ENCODE measurements at places on chromosomes 4 and X.
A peak's percentile ranks its signal among the peaks of the same experiment; 100 is the strongest.

- no peak for DNase-seq
These were observed 21.5 kb downstream of the HHIP start for GRCh38 chr4:144667500-144667899.

GRCh38 chr4:139838811-139839210 is 173.2 kb downstream of the MGST2 start:
- no peak for DNase-seq

DNA sequence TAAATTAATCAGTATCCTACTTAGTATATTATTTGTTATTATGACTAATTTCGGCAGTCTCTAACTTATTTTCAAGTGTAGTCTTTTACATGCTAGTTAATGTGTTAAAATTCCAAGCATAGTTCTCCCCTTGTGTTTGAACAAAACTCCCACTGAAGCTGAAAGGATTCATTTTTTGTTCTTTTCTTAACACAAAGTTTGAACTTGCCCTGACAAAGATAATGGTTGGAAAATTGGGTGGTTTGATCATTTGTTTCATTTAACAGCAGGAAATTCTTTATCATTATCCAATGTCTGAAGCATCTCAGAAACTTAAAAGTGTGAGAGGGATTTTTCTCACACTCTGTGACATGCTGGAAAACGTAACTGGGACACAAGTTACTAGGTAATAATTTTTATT is 36.0 kb downstream of the INTU start:
- DNase-seq: no peak

GRCh38 chrX:13068651-13069050 is 24.2 kb upstream of the FAM9C start:
- no peak for DNase-seq

DNA sequence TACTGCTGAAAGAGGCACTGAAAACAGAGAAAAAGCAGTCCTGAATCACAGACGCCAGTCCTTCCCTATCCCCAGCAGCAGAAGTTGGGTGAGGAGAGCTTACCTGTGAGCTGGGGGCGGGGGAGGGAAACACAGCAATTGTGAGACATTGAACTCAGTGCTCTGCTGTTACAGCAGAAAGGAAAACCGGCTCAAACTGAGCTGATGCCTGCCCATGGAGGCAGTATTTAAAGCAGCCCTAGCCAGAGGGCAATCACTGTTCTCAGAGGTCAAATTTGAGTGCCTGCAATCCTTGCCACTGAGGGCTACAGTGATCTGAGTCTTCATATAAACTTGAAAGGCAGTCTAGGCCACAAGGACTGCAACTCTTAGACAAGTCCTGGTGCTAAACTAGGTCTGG is 220.7 kb downstream of the GRXCR1 start:
- no peak for DNase-seq

GRCh38 chr4:35164063-35164462 is 1080.3 kb downstream of the ARAP2 start:
- no peak for DNase-seq

DNA sequence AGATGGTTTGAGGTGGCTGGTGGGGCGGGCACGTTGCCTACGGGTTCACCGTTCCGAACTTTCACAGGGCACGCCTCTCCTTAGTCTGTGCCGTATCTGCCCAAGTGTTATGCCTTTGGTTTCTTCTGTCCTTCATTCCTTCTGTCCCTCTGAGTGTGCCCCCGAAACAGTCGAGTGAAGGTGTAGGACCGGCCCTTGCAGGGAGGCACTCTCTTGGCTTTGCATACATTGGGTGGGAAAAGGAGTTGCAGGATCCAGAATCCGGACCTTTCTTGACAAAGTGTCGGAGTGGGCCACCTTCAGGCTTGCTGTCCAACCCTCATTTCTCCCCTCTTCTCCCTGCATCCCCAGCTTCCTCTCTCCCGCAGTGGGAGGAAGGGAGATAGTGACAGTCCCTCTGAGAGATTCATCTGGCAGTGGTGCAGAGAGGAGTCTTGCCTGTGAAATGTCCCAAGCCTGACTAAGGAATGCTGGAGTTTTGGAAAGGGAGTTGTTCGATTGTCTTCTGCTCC is 569 bp downstream of the ARFIP1 start:
- no peak for DNase-seq

GRCh38 chr4:15961781-15962510 is 1.0 kb downstream of the FGFBP2 start:
- no peak for DNase-seq

GRCh38 chrX:38999967-39000745 is 198.9 kb downstream of the MID1IP1 start:
- DNase-seq: no peak

DNA sequence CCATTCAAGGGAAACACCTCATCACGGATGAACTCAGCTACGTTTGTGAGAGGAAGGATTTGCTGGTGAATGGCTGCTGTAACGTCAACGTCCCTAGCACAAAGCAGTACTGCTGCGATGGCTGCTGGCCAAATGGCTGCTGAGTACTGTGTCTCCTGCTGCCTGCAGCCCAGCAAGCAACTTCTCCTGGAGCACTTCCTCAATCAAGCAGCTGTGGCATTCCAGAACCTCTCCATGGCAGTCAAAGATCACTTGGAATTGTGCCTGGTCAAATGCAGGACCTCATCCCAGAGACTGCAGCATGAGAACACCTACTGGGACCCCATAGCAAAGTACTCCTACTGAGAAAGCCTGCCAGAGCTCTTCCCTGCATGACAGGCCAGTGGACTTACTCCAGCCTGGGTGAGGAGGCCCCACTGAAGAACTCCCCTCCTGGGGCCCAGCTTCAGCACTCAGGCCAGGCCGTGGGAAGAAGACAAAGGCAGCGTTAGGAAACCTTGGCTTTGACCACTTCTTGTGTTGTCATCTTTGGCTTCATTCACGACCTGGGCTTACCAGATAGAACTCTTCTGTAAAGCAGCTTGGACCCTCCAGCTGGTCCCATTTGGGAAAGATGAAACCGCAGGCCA is 244.3 kb downstream of the RBMX2 start:
- DNase-seq: no peak

GRCh38 chr4:57614257-57614932 is 504.2 kb upstream of the IGFBP7 start:
- DNase-seq: no peak

- no peak for DNase-seq
These were observed 217.3 kb downstream of the MID1IP1 start for GRCh38 chrX:39018541-39018940.

DNA sequence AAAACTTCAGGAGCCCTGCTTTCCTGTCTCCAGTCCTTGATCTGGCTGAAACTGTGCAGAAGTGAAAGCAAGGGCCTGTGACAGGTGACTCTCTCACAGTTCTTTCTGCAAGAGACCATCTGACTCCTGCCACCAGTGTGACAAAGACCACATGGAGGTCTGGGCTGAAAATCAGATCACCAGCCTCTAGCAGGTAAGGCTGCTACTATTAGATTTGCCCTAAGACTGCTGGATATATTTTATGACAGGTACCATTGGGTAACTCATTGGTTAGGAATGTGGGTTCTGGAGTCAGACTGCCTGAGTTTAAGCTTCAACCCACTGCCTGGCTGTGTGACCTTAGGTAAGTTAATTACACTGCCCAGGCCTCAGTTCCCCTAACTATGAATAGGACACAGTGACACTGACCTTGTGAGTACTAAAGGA is 163.3 kb upstream of the SLC7A11 start:
- no peak for DNase-seq

DNA sequence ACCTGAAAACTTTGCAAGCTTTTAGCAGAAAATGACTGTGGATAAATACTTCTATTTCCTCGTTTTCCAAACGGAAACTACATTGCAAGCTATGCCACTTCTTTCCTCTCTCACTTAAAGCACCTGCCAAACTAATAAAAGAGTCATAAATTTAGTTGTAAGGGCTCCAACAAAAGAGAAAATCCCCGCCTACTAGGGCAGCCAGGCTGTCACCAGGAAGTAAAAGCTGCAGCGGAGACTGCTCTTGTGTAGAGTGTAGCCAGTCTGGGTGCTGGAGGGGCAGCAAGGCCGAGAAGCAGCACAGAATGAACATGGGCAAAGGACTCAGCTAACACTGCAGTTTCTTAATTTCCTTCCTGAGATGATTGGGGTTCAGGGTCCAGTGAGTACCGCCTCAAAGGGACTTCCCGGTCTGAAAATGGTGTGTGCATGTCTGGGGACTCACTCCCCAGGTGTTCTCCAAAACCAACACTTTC is 89.3 kb upstream of the MAML3 start:
- DNase-seq: peak; percentile 88

GRCh38 chr4:15373363-15373762 is 54.5 kb upstream of the C1QTNF7 start:
- DNase-seq: no peak

GRCh38 chr4:128861856-128862518 is 52.5 kb downstream of the JADE1 start:
- no peak for DNase-seq

DNA sequence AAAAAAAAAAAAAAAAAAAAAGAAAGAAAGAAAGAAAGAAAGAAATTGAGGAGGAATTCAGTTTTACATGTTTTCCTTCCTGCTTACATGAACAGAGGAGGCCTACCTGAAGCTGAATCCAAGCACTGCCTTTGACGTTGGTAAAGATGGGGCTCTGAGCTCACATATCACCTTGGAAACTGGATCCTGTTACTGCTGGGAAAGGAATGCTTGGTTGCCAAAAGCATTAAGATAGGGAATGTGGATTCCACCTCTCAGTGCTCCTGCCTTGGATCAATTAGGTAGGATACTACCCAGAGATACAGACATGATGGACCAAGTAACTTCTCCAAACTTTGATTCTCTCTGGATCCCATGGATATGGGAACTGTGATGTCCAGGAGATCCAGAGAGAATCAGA is 50.6 kb downstream of the NHS start:
- no peak for DNase-seq

- DNase-seq: no peak
These were observed 1.0 kb downstream of the NOA1 start for GRCh38 chr4:56976283-56976836.

DNA sequence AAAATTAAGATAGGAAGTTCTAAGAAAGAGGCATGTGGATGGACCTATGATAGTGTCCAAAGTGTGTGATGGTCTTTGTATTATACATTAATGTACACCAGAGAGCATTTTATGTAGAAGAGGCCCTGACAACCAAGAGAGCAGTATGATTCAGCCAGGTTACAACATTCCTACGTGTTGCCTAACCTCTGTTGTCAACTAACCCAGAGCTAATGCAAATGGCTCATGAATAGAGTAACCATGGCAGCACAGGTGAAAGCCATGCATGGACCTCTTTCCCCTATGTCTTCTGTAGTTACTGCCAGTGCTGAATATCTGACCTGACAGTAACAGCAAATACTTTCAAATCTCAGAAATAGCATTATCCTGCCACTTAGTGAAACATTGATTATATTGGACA is 255.6 kb downstream of the NDST4 start:
- no peak for DNase-seq

- DNase-seq: no peak
These were observed 24.4 kb upstream of the SLC25A43 start for GRCh38 chrX:119374736-119375135.

- no peak for DNase-seq
These were observed 10.4 kb upstream of the PPP3CA start for GRCh38 chr4:101357751-101358150.

- no peak for DNase-seq
These were observed 84.9 kb downstream of the BCOR start for GRCh38 chrX:40012868-40013265.

GRCh38 chr4:84401701-84402306 is 97.3 kb downstream of the NKX6-1 start:
- DNase-seq: peak; percentile 59

DNA sequence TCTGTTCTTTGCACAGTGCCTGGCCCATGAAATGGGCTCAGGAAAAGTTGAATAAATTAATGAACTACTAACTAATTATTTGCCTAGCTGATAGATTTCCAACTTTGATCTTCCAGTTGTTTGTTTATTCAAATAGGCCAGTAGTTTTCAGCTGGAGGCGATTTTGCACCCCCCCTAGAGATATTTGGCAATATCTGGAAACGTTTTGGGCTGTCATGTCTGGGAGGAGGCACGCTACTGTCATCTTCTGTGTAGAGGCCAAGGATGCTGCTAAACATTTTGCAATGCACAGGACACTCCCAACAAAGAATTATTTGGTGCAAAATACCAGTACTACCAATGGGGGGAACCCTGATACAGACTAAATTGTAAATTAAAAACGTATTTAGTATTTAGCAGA is 81.9 kb downstream of the VCX2 start:
- DNase-seq: no peak

DNA sequence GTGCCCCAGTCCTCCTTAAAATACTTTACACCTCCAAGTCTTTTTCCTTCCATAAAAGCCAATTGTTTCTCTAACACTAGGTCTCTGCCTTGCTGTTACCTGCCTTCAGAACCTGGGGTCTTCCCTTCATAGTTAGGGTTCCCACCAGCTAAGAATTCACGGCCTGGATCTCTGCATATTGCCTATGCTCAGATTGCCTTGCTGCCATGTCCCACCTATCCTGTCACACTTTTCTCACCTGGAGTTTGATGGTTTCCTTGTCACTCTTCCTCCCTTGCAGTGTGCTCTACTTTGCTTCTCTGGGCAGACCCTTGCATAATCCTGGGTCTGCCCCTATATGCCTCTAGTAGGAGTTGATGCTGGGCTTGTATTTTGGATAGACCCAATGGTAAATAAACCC is 36.6 kb upstream of the TMPRSS11E start:
- no peak for DNase-seq

- no peak for DNase-seq
These were observed 167.4 kb upstream of the FAM47A start for GRCh38 chrX:34299451-34299967.

DNA sequence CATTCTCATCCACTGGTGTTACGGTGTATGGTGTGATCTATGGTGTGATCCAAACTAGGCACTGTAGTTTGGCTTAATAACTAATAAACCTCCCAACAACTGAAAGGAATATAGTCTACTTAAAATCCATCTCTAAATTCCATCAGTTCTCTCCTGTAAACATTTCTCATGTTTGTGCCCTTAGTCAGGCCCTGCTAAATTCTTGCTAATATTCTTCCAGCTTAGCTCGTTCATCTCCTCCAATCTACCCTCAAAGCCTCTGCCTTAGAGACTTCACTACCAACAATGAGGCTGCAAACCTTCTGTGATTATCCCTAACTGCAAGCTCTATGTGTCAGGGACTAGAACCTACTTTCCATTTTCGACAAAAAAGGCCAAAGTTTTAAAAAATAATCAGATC is 28.1 kb downstream of the ZAR1 start:
- DNase-seq: no peak

DNA sequence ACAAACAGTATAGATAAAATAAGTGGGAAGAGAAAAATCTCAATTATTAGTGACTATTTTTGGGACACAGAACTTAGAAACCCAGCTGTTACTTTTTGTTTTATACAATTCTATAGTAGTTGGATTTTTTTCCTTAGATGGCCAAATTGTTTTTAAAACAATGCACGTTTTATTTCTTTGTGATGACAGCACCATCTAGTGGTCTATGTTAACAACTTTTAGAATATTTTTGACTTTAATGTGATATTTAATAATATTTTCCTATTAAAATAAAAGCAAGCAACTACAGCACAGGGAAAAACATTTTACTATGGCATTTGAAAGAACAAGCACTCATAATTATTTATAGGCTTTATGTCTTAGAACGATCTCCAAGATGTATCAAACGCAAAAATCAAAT is 5.6 kb upstream of the SMIM31 start:
- no peak for DNase-seq

- no peak for DNase-seq
These were observed 20.2 kb downstream of the PIGG start for GRCh38 chr4:519203-519651.

Measured in LNCaP clone FGC (cell line).